Fibroblast of gingiva (primary cell): ENCODE measurements at places on chromosomes 6 and 20.

- DNase-seq: no peak
Observed at GRCh38 chr6:118324116-118324515, 224.0 kb upstream of the PLN start.

- no peak for DNase-seq
Observed at GRCh38 chr6:24554474-24554873, 59.7 kb downstream of the ALDH5A1 start.

DNA sequence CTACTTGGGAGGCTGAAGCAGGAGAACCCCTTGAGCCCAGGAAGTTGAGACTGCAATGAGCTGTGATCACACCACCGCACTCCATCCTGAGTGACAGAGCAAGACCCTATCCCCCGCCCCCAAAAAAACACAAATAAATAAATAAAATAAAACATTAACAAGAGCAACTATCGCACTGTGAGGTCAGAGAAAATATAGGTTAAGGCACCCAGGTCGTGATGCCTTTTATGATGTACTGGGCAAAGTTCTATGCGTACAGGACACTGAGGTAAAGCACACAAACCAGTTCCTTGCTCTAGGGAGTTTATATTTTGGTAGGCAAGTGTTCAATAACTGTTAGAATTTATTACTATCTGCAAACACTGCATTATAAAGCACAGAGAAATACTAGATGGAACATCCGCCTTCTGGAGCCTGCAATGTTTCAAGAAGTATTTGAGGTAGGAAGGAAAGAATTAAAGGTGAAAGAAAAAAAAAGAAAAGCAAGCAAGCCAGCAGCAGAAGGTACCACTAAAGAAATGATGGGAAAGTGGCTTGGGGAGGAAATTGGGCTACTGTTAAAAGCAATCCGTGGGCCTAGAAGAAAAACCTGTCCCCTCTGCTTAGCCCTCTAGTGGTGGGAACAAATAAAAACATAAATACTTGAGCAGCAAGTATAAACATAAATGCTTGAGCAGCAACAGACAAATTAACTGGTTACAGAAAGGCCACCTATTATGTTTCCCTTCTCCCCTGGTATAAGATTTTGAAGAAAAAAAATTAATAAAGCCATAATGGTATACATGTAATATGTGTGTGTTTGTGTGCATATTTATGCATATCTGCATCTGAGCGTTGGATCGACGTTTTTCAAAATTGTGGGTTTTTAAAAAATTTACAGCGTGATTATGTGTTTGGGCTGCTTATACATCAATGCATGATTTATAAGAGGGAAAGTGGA, 128.0 kb downstream of the PHACTR1 start:
- DNase-seq: peak; percentile 23

DNA sequence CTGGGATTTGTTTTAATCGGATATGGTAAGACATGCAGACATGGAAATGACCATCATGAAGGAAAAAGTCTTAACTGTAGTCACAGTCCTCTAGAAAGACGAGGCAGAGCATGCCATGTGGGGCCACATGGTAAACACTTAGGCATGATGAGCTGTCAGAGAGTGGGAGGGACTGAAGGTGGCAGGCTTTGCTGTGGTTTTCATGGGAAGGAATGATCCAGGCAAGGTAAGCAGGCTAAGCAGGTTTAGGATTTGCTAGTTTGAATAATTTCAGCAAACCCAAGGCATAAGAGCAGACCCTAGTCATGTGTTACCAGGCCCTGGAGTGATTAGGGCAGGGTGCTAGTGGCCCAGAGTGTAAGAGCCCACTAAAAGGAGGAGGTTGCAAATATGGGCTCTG, 47.2 kb upstream of the STMND1 start:
- DNase-seq: no peak

DNA sequence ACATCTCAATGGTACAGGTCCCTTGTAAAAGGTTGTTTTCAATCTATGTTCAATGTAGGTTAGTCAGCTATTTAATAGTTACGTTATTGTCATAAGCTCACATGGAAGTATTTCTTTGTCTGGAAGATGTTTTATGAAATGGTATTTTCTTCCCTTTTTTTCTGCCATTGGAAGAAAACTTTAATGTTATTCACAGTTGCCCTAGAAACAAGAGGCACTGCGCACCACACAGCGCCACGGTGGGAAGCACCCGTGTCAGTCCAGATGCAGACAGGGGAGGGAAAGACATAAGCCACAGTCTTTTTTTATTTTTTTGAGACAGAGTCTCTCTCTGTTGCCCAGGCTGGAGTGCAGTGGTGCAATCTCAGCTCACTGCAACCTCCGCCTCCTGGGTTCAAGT, 82.1 kb downstream of the GCNT2 start:
- no peak for DNase-seq

- no peak for DNase-seq
Observed at GRCh38 chr20:33669873-33670640, 3.3 kb downstream of the ACTL10 start.
